ENCODE measurements at places on chromosomes 2 and 18.
A peak's percentile ranks its signal among the peaks of the same experiment; 100 is the strongest.

GRCh38 chr2:148209603-148210002, 188.7 kb downstream of the MBD5 start:
- DNase-seq, result no peak

DNA sequence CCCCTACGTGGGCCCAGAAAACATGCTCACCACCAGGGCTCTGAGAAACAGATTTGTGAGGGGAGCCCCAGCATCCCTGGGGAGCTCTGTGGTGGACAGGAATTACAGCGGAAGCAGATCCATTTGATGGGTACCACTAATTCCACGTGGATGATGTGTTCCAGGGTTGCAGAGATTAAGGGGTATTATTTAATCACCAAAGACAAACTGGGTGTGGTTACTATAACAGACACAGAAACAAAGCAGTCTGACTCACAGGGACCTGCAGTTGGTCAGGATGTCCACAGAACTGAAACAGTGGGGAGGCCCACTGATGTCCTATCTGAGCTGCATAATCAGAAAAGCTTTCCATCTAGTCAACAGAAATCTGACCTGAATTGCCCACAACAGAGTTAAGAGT, 65.8 kb downstream of the PSMG2 start:
- DNase-seq, result no peak

DNA sequence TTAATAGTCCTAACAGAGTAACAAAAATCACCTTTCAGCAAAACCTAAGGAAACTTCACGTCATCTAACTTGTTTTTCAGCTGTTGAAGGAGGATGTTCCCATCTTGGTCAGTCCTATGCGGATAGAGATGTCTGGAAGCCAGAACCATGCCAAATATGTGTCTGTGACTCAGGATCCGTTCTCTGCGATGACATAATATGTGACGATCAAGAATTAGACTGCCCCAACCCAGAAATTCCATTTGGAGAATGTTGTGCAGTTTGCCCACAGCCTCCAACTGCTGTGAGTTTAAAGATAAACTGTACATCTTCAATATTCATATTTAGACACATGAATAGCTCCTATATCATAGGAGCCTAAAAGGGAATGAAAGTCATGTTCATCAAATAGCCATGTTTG, 10.5 kb downstream of the COL3A1 start:
- no peak for DNase-seq

DNA sequence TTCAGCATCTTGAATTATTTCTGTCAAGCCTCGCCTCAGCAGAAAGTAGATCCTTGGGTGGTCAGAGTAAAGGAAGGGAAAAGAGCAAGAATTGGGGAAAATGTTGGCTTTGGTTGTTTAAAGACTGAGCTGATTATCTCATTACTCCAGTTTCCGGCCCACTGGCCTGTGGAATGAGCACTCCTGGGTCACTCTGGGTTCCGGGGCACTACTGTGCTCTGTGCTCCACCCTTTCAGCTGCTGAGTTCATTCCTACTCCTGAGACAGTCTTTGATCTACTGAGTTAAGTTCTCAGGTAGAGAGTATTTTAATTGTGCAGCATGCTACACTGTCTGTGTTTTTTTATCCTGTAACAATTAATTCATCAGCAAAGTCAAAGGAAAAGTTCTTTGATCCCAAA, 427.7 kb downstream of the CDH2 start:
- no peak for DNase-seq

- DNase-seq, result peak; percentile 13
Observed at GRCh38 chr2:123513351-123513750, 511.7 kb upstream of the CNTNAP5 start.

DNA sequence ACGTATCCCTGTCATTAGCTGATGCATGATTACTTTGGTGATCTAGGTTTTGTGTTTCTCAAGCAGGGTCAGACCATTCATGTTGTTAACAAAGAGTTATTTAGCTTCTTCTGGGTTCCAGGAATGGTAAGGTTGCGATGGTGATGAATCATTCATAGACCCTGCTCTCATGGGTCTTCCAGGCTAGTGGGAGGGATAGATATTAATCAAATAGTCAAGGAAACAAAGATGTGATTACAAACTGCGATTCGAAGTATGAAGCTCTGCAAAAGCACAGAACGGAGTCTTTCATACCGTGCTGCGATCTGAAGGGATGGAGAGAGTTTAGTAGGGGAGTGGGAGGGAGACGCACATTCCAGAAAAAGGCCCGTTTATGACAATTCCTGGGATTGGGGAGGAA, 42.1 kb downstream of the CAVIN2 start:
- DNase-seq, result no peak

- no peak for DNase-seq
Observed at GRCh38 chr2:207161247-207162123, 4.3 kb downstream of the KLF7 start.

Data from NCI-H146 (cell line).